ENCODE measurements at places on chromosomes 7 and 10. TPM values are rescaled to one million over a fixed set of nuclear protein-coding genes. Genes with fewer than 3 reads are reported as not detected.

The DLX6 gene
- total RNA-seq, result not detected

The SPDYE16 gene
- not detected for total RNA-seq

The HABP2 gene
- 0.07 TPM for total RNA-seq

The LARP4B gene
- 64.0 TPM for total RNA-seq

The TWIST1 gene
- total RNA-seq, result 6.3 TPM

The ANKRD2 gene
- total RNA-seq, result 0.08 TPM

The WNT8B gene
- total RNA-seq, result 0.07 TPM

The C10orf53 gene
- total RNA-seq, result not detected

DNA sequence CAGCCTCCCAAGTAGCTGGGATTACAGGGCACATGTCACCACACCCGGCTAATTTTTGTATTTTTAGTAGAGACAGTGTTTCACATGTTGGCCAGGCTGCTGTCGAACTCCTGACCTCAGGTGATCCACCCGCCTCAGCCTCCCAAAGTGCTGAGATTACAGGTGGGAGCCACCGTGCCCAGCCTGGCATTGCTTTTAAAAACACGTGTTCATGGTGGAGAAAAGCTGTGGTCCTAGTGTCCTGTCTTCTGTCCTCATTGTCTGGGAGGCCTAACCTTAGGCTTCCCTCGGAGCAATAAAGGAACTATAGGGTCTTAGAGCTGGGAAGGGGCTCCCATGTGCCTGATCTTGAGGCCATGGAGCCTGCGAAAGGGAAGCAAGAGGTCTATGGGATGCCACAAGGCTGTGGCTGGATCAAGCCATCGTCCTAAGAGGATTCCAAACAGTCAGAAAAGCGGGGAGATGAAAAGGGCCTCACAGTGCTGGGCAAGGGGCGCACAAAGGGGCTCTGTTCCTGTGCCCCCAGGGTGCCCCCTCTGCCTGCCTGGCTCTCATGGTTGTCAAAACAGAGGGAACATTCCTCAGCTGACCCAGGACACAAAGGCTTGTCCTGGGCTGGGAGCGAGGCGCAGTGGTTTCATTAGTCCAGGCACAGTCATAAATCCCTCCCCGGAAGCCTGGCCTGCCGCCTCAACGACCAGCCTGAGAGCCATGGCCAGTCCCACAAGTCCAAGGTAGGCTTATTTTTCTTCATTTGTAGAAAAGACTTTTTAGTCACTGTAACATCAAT lies 106.6 kb upstream of the TNS3 start:
- DNase-seq, result no peak

DNA sequence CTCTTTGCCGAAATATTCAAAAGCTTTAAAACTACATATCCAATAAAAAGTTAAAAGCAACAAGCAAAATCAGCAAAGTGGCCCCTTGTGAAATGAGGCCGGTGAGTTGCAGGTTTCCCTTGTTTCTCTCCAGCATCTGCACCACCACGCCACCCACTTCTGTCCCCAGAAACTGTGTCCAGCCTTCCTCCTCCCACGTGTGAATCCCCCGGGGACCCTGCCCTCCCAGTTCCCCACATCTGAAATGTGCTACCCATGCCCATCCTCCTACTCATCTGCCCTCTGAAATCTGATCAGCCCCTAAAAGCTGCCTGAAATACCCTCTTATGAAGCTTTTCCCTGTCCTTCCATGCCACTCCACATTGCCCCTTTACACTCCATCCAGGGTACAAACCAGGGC lies 3.8 kb downstream of the ALOX5 start:
- no peak for DNase-seq

DNA sequence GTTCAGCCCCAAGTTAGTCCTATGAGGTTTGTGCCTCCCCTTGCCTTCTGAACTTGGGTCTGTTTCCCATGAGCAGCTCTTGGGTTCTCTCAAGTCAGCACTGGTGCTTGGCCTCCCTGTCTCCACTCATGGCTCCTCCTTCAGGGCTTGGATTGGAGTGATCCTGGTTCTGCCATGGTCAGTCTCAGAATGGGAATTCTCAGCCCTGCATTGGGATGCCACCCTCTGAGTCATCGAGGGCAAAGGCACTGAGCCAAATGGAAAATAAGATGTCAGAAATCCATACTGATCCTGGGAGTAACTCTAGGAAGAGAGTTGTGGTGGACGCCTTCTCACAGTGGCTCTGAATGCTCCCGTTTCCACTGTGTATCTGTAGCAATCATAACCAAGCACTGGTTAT lies 233.4 kb upstream of the HABP2 start:
- DNase-seq, result no peak

- no peak for DNase-seq
These were observed 46.3 kb downstream of the CNNM1 start for GRCh38 chr10:99375426-99375825.

DNA sequence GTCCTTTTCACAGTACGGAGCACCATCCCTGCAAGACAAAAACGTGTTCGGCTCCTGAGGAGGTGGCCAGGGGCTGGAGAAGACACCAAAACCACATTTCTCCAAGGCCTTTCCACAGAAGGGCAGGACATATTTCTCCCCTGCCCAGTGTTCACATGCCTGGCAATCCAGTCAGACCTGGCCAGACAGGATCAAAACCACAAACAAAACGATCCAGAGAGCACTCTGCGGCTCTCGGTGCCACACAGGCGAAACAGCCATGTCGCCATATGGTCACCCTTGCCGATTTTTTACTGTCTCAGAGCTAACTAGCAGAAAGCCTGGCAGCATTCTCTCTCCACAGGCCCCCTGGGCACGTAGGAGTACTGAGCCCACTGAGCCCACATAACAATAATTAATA lies 113.0 kb downstream of the ABLIM1 start:
- DNase-seq, result no peak

- peak; percentile 80 for DNase-seq
These were observed 45.4 kb downstream of the CHST3 start for GRCh38 chr10:72009425-72010081.

DNA sequence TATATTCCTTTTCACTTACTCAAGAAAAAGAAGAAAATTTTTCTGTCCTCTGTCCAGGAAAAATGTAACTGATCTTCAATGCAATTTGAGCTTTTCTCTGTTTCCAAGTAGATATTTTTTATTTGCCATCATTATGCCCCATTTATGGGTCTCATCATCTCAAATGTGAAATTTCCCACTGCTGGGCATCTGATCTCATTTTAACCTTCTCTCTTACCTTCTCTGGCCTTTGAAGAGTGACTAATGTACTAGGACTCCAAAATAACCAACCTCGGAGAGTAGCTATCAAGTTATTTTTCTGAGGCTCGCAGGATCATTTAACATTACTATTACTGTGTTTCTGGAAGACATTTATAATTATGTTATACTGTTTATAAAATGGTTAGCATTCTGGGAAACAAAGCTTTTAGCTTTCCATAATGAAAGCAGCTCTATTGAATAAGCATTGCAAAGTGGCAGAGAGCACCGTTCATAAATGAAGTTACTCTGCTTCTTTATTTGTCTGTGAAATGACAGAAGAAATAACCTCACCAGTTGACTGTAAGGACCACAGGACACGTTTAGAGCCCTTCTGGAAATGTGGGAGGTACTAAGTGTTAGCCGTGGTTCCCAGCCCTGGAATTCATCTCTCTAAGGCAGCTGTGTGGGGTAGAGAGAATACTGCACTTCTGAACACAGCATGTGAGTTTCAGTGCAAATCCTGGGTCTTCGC lies 33.3 kb upstream of the NMT2 start:
- peak; percentile 39 for DNase-seq

GRCh38 chr10:12513775-12514673 lies 164.7 kb downstream of the CAMK1D start:
- no peak for DNase-seq

GRCh38 chr7:545470-545869 lies 25.8 kb upstream of the PDGFA start:
- no peak for DNase-seq

DNA sequence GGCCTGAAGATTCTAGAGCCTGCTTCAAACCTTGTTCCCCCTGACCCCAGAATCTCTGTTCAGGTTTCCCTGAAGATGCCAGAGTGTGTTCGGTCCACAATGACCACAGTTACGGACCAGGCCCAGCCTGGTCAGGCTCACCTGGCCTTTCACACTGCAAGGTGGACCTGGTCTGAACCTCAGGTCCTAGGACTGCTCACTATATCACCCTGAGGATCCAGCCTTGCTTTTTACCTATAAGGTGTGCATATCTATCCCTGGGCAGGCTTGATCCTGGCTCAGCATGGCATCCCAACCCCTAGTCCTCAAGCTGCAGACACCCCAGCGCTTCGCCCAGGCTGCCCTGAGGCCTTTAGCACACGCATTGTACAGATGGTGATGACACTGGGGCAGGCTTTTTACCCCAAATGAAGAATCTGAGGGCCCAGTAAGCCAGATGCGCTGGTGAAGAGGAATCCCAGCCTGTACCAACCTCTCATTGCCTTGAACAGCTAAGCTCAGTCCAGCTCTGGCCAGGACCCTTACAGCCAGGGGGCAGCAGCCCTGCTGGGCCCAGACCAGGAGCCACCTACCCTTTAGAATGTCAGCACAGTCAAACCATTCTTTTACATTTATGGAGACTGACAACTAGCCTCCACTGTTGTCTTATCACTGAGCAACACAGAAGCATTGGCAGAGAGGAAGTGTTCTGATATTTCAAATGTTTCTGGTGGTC lies 28.0 kb downstream of the MAT1A start:
- no peak for DNase-seq

- no peak for DNase-seq
These were observed 30.9 kb downstream of the CDK1 start for GRCh38 chr10:60809157-60809556.

DNA sequence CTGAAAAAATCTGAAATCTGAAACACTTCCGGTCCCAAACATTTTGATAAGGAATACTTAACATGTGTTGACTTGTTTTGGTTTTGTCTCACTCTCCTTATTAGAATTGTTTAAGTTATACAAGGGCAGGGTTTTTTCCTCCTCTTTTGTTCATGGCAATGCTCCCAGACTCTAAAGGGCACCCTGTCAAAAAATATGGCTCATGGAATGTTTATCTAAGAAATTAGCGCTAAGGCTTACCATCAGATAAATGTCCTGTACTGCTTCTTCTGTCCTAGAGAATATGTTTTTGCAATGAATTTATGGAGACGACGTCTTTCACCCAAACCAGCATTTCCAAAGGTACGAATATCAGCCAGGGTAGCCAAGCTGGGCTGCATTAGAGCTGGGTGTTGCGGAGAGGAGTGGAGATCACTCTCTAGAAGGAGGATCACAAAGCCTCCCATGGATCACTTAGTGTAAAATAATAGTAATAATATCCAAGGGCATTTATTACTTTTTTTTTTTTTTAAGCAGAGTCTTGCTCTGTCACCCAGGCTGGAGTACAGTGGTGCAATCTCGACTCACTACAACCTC lies 46.8 kb downstream of the ERLIN1 start:
- no peak for DNase-seq

DNA sequence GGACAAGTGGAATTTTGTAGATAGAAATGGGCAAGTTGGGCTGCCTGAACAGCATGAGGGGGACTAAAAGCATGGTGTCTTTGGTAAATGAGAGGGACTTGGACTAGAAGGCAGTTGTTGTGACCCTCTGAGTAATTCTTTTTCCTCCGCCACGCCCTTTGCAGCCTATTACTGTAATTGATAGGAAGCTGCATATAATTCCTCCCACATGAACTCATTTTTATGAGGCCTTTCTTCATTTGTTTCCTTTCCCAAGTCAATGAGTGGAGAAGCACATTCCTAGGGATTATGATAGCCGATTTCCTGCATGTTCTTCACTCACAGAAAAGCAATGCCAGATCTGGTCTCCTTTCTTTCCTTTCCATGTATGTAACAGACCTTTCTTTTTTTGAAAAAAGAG lies 27.7 kb downstream of the ZSCAN25 start:
- no peak for DNase-seq

GRCh38 chr7:104254696-104255095 lies 46.9 kb upstream of the ORC5 start:
- DNase-seq, result no peak

- DNase-seq, result peak; percentile 45
These were observed 165.5 kb downstream of the MDFIC start for GRCh38 chr7:115087437-115087836.

DNA sequence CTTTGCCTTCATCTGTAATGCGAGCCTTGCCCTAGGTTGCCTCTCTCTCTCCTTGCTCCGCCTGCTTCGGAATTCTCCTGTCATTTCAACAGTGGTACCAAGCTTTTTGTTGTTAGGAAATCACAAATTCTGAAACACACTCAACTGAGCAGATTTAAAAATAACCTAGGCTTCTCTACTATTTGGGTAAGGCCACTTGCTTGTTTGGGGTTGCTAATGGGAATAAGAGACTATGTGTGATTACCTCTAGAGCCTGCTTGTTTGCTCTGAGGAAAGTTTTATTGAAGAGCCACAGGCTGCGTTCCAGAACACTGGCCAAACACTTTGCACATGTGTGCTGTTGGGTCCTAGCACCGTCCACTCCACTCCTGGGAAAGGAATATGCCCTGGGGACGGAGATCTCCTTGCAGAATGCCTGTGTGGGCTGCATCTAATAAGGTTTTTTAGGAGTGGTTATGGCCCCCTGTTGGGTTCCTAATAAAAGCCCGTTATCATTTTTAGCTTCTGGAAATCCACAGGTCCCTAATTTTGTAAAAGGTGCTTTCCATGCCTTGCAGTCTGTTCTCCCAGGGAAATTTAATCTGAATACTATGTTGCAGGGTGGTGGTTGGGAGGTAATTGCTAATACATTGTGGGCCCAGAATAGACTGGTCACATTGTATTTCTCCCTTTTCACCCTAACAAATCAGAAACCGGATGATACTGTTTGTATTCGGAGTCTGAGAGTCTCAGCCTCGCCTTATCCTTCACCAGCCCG lies 68.7 kb upstream of the KLF6 start:
- peak; percentile 72 for DNase-seq

GRCh38 chr10:50679149-50679548 lies 55.4 kb upstream of the SGMS1 start:
- no peak for DNase-seq

- peak; percentile 31 for DNase-seq
These were observed 83.8 kb downstream of the ABCA13 start for GRCh38 chr7:48255046-48255445.
